ENCODE measurements at places on chromosomes 4 and X.

GRCh38 chr4:152424977-152425376, 110.9 kb downstream of the FBXW7 start:
- DNase-seq = no peak

- no peak for DNase-seq
Measured at GRCh38 chr4:117385526-117385925, 300.1 kb upstream of the TRAM1L1 start.

GRCh38 chrX:48989483-48989882, 12.6 kb downstream of the GRIPAP1 start:
- DNase-seq = no peak

GRCh38 chr4:94758141-94758699, 465 bp downstream of the BMPR1B start:
- peak; percentile 12 for DNase-seq

DNA sequence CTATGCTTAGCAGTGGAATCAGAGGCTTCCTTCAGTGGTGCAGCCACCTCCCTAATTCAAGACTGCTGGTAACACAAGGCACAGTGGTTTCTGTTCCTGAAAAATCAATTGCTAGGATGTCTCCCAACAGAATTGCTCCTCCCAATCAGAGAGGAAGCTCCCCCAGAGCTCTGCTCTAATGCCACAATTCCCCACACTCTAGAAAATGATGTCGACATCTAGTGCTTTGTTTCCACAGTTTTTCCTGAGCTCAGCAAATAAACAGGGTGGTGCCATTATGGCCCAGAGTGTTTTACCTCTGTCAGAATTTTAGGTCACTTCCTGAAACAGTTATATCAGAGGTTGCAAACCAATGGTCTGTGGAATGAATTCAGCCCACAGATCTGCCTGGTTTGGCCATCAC, 24.7 kb downstream of the TAB3 start:
- DNase-seq = no peak

- DNase-seq = no peak
Measured at GRCh38 chrX:15918003-15918402, 63.4 kb upstream of the AP1S2 start.
